ENCODE measurements at places on chromosomes 6 and 20.

GRCh38 chr20:37864298-37864697, 38.6 kb upstream of the VSTM2L start:
- DNase-seq: no peak

DNA sequence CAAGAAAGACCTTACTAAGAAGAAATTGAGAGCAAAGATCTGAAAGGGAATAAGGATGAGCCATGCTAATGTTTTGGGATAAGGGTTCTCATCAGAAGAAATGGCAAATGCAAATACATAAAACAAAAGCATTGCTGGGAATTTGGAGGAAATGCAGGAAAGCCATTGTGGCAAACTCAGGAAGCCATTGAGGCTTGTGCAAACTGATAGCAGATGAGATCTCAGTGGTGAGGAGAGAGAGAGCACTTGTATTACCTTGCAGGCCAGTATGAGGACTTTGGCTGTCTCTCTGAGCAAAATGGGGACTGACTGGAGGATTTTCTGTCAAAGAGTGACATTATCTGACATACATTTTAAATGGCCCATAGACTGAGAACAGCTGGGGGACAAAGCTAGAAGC, 103.0 kb downstream of the ADGRB3 start:
- DNase-seq: no peak

DNA sequence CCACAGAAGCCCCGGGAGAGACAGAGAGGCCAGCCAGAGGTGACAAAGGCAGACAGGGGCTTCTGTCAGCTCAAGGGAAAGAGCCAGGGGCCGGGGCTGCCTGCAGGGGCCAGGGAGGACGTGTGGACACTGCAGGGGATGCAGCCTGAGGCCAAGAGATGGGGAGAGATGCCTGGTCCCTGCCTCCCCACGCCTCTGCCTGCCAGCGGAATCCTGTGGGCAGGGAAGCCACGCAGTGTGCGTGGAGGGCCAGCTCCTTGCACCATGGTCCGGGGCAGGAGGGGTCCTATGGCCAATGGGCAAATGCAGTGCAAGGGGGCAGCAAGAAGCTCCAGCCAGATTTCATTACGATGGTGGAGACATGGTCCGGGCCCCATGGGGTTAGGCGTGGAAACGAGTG, 224.9 kb downstream of the CDH4 start:
- no peak for DNase-seq

DNA sequence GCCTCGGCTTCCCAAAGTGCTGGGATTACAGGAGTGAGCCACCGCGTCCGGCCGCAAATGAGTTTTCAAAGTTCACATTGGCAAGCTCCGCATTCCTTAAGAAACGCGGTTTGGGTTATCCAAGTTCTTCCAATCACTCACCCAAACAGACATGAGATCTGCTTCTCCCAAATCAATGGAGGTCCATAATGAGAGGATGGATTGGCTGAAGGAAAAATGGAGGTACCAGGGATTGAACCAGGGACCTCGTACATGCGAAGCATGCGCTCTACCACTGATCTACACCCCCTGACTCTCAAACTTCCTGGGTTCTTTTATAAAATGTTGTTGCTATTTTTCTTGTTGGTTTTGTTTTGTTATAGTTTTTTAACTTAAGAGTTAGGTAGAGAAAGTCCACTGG, 170.0 kb downstream of the GPX5 start:
- no peak for DNase-seq

GRCh38 chr6:56364431-56364826, 117.0 kb upstream of the COL21A1 start:
- DNase-seq: no peak
